ENCODE measurements at places on chromosomes 11 and 22.

GRCh38 chr11:60710482-60710881, 11.1 kb downstream of the MS4A8 start:
- DNase-seq = no peak

DNA sequence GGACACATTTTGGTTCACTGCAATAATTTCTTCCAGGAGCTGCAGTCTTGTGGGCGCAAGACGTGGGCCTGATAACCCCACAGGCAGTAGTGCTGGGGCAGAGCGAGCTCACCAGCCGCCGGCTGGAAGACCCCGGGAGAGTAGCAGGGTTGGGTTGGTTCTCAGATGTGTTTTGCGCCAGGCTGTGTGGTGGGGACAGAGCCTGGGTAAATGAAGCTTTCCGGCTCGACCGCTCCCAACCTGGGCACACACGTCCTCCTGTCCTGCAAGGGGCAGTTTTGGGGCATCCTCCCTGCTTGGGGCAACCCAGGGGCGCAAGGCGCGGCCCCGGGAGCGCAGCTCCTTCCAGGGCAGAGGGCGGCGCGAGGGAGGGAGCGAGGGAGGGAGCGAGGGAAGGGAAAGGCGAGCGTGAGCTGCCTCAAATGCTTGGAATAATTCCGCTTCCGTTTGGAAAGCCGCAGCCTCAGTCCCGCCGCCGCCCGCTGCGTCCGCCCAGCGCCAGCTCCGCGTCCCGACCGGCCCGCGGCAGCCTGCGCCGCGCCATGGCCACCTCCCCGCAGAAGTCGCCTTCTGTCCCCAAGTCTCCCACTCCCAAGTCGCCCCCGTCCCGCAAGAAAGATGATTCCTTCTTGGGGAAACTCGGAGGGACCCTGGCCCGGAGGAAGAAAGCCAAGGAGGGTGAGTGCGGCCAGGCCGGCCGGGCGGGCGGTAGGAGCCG, at the start of gene PARVA:
PARVA (plus strand) TSS at position 466 of the 718 bp plus-strand sequence; CDS start at position 543, 77 bp downstream.
- no peak for DNase-seq

- no peak for DNase-seq
Observed at GRCh38 chr11:76025817-76026216, 180.5 kb downstream of the WNT11 start.

DNA sequence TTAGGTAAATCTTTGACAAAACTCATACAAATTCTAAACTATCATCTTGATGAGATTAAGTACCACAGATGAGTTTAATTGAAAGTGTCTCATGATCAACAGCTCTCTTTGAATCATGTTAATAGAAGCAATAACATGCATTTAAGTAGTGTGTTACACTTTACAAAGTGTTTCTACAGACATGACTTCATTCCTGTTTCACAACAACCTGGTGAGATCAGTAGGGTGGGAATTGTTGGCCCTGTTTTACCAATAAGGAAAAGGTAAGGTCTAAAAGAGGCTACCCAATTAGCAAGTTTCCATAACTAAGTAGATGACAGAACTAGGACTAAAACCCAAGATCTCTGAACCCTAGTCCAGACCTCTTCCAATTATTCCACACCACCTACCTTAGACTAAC, 12.7 kb upstream of the PRSS23 start:
- no peak for DNase-seq

- no peak for DNase-seq
Observed at GRCh38 chr11:91158891-91159537, 936.2 kb upstream of the CHORDC1 start.

All from RPMI8226 (cell line).